D341Med (cell line): ENCODE measurements at places on chromosomes 4 and X.
A peak's percentile ranks its signal among the peaks of the same experiment; 100 is the strongest.

DNA sequence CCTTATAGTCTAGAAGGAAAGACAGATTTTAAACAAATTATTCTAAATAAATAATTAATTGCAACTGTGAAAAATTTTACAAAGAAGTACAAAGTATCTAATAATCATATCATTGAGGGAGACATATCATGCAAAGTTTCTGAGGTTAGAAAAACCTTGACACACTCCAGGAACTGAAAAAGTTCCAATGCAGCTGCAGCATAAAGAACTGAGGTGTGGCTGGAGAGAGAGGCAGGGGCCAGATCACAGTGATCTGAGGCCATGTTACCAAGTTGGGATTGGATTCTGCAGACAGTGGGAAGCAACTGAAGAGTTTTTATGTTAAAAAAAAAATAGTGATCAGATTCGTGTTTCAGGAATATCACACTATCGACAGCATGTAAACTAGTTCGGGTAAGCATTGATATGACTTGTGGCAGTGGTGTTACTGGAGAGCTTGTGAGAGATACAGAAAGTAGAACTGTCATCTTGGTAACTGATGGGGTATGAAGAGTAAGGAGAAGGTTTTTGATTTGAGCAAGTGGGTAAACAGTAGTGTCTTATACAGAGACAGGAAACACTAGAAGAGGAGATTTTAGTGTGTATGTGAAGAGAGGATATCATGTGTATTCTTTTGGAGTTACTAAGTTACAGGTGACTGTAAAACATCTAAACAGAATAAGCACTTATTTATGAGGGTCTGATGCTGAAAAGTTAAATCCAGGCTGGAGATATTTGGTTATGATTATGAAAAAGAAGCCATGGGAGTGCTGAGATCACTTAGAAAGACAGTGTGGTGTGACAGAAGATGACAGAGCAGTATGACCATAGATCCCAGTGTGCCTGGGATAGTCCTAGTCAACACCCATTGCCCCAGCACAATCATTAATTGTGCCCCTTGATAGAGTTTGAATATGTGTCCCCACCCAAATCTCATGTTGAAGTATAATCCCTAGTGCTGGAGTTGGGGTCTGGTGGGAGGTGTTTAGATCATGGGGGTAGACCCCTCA, 15.6 kb upstream of the SPRY1 start:
- DNase-seq, result no peak

DNA sequence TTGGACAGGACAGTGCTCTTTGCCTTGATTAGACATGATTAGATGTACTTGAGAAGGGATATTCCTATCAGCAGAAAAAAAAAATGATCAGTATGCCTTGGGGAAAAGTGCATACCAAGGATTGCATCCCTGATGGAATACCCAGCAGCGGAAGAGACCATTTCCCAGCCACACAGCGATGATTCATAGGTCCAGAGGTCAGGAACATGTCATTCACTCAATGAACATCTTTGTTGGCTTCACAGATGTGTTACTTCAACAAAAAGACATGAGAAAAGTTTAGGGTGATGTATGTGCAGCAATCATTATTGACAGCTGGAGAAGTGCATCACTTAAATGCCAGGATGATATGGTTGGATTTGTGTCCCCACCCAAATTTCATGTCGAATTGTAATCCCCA, 293.5 kb downstream of the ZNF674 start:
- no peak for DNase-seq

DNA sequence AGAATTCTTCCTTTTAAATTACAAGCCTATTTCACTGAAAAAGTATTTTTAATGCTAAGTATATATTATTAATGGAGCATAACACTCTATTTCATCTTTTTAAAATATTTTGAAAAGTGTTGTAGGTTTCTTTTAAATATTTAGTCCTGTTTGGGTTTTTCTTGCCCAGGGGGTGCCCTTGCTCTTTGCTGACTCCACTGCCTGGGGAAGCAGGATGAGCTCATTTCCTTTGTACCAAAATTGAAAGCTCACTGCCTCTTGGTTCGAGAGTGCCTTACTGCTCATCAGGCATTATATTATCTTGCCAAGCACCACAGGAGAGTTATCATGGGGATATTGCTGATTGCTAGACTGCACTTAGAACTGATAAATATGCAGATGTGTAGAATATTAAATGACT, 819.2 kb downstream of the PCDH18 start:
- DNase-seq, result no peak

- DNase-seq, result peak; percentile 76
Measured at GRCh38 chr4:77360451-77360850, 203.4 kb downstream of the CCNG2 start.

DNA sequence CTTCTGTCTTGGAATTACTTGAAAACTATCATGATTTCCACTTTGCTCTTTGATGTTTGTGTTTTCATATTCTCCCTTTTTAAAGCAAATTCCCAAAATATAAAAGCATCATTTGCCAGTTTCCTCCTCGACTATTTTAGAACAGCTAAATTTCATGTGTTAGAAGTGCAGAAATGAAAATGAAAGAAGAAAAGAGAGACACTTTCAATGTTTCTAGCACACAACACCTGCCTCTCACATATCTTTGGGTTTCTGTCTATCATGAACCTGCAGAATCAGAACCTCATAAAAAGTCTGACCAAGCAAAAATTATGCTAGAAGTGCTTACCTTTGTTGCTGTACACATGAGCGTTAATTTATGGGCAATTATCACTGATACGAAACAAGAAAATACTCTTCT, 1.9 kb upstream of the NEUROG2 start:
- DNase-seq, result no peak

GRCh38 chr4:11590132-11590531, 161.4 kb upstream of the HS3ST1 start:
- DNase-seq, result no peak

GRCh38 chr4:52780617-52781354, 29.6 kb upstream of the ERVMER34-1 start:
- DNase-seq, result no peak
